ENCODE measurements at places on chromosomes 7 and 10. TPM values are rescaled to one million over a fixed set of nuclear protein-coding genes. Genes with fewer than 3 reads are reported as not detected.

DNA sequence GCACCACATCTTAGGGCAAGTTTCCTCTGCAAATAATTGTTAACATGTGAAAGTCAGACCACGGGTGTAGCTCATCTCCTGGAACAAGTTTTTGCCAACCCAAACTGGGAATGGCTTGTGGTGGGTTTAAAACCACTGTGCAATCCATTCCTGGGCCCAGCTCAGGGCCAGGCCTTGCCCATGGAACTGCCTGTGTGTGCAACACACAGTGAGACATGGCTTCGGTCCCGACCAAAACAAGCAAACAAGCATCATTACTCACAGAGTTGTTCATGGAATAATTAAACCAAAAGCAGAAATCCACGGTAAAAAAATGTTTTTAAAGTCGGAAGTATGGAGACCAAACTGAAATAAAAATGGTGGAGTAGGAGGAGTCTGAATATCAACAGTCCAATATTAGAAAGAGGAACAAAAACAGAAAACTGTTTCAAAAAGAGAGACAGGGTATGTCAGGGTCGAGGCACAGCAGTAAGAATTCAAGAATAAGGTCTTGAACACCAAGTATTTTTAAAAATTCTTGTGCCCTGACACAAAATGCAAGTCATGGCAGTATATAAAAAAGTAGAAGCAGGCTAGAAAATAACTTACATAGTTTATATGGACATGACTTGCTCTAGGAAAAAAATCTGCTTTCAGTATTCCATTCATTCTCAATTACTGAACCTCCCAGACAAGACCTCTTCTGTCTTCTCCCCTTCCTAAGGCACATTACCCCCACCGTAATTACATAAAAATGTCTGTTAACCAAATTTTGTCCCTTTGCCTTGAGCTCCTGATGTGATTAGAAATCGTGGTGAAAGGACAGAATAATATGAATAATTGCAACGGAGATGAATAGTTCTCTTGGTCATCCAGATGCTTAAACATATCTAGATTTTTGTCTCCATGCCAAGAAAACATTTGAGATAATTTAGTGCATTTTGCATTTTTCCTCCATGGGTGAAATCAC is 88.4 kb downstream of the FAS start:
- DNase-seq = no peak
- H3K27ac ChIP-seq = no peak overlapping the region
- H3K27me3 ChIP-seq = no peaks in the 10 kb centered on the region
- peaks cover 8% of the 10 kb centered on the region for H3K4me1 ChIP-seq
- H3K36me3 ChIP-seq = no peaks in the 10 kb centered on the region
- no peak overlapping the region for H3K4me3 ChIP-seq

DNA sequence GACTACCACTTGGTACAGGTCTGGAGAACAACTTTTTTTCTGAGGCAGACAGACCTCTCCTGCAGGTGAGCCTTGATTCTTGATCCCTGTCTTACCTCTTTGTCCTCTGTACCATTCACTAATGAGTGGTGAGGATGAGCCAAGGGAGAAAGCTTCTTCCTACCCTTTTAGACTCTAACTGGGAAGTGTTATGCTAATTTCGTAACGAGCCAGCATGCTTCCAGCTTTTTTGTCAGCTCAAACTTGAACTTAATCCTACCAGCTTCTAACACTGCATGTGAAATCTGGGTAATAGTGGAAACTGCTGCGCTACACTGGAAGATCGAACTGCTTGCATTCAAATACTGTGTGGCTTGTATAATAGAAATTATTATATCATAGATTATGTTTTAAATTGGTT is 87.0 kb downstream of the NEUROD6 start:
- no peaks in the 10 kb centered on the region for H3K36me3 ChIP-seq
- no peaks in the 10 kb centered on the region for H3K4me1 ChIP-seq
- DNase-seq = no peak
- H3K4me3 ChIP-seq = no peak overlapping the region
- no peak overlapping the region for H3K27ac ChIP-seq
- no peaks in the 10 kb centered on the region for H3K27me3 ChIP-seq

DNA sequence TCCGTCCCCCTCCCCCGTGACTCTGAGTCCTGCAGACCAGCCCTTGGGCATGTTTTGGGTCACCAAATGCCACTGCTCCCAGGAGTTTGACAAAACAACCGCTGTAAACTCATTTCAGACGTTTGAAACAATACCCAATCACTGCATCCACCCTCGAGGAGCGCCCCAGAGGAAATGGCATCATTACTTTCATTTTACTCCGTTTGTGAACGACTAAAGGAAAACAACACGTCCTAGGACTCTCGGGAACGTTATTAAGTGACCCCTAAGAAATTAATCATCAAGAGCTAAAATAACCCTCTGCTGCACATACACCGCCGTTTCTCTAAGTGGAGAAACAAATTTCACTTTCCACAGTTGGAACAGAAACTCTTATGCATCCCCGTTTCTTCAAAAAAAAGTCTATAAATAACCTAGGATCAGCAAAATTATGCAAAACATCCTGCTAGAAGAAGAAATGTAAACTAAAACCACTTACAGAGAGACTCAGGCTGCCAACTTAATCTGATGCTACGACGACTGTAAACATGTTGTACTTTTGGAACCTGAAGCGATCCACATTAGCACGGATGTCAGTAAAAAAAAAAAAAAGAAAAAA is 109.9 kb upstream of the EFCAB10 start:
- peak overlapping the region; percentile 53 for H3K4me3 ChIP-seq
- no peaks in the 10 kb centered on the region for H3K36me3 ChIP-seq
- H3K27ac ChIP-seq = peak overlapping the region; percentile 87
- no peak for DNase-seq

- peaks cover 14% of the 10 kb centered on the region for H3K27me3 ChIP-seq
- no peaks in the 10 kb centered on the region for H3K4me1 ChIP-seq
- H3K36me3 ChIP-seq = no peaks in the 10 kb centered on the region
- H3K4me3 ChIP-seq = no peak overlapping the region
- DNase-seq = peak; percentile 53
- no peak overlapping the region for H3K27ac ChIP-seq
Observed at GRCh38 chr7:156096771-156097538, 284.7 kb upstream of the SHH start.

The ERVW-1 gene
- polyA plus RNA-seq = not detected

GRCh38 chr7:134710854-134711624 is 64.4 kb downstream of the BPGM start:
- H3K36me3 ChIP-seq = no peaks in the 10 kb centered on the region
- peak overlapping the region; percentile 65 for H3K27ac ChIP-seq
- peaks cover 14% of the 10 kb centered on the region for H3K4me1 ChIP-seq
- H3K27me3 ChIP-seq = no peaks in the 10 kb centered on the region
- no peak overlapping the region for H3K4me3 ChIP-seq

GRCh38 chr7:156832195-156832877 is 60.6 kb downstream of the LMBR1 start:
- H3K36me3 ChIP-seq = peaks cover 39% of the 10 kb centered on the region
- H3K4me3 ChIP-seq = no peak overlapping the region
- no peak overlapping the region for H3K27ac ChIP-seq
- H3K4me1 ChIP-seq = peaks cover 7% of the 10 kb centered on the region

The PRLHR gene
- polyA plus RNA-seq = not detected

The LMBR1 gene
- polyA plus RNA-seq = 7.5 TPM

- no peak overlapping the region for H3K4me3 ChIP-seq
- H3K36me3 ChIP-seq = no peaks in the 10 kb centered on the region
- H3K4me1 ChIP-seq = no peaks in the 10 kb centered on the region
- no peaks in the 10 kb centered on the region for H3K27me3 ChIP-seq
- DNase-seq = no peak
Observed at GRCh38 chr7:43933902-43934560, 7.8 kb downstream of the UBE2D4 start.

- peaks cover 4% of the 10 kb centered on the region for H3K4me1 ChIP-seq
- H3K36me3 ChIP-seq = no peaks in the 10 kb centered on the region
- no peaks in the 10 kb centered on the region for H3K27me3 ChIP-seq
- DNase-seq = no peak
Observed at GRCh38 chr10:5575144-5575481, 50.4 kb downstream of the CALML3 start.

DNA sequence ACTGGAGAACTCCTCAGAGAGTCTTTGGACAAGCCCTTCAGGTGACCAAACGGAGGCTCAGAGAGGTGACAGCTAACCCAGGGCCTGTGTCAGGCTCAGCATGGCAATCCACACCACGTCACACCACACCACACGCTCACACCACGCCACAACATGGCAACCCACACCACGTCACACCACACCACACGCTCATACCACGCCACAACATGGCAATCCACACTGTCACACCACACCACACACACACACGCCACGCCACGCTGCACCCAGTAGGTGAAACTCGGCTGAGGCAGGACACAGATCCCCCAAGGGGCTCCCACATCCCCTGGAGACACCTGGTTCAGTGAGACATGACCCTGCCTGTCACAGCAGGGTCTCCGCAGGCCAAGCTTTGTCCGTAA is 107.3 kb downstream of the PDGFA start:
- no peaks in the 10 kb centered on the region for H3K36me3 ChIP-seq
- no peaks in the 10 kb centered on the region for H3K4me1 ChIP-seq
- no peak for DNase-seq
- peaks cover 31% of the 10 kb centered on the region for H3K27me3 ChIP-seq
- no peak overlapping the region for H3K4me3 ChIP-seq

The ZPBP gene
- not detected for polyA plus RNA-seq

GRCh38 chr7:5603241-5604140 is 178.0 kb downstream of the RNF216 start:
- no peak overlapping the region for H3K27ac ChIP-seq
- H3K27me3 ChIP-seq = no peaks in the 10 kb centered on the region
- H3K4me1 ChIP-seq = peaks cover 12% of the 10 kb centered on the region

DNA sequence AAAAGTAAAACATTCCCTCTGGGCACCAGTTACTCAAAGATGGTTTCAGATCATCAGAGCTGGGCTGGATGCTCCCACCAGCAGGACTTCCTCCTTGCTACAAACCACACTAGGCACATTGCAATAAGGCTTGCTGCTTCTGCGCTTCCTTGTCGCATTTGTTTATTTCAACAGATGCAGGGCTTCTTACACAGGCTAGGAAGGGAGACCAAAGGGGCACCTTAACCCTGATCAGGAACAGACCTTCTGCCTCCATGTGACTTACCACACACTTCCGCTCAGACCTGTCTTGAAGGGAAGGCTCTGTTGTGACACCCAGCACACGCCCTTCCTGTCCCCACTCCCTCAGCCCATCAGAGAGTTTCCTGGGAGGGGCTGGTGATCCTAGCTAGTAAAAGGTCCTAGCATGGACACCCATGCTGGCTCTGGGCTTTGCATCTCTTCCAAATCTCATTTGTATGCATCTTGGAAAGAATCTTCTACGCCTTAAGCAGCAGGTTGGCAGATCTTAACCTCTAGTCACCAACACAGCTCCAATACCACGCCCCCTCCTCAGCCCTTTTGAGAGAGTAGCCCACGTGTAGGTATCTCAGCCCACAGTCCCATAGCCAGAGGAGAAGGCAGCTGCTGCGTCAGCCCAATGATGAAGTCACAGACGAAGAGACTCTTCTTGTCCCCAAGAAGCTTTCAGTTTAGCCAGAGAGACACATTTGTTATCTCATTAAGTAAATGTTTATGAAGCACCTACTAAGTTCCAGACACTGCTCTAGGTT is 47.1 kb upstream of the SVIL start:
- H3K27me3 ChIP-seq = no peaks in the 10 kb centered on the region
- peaks cover 44% of the 10 kb centered on the region for H3K36me3 ChIP-seq
- H3K4me1 ChIP-seq = peaks cover 8% of the 10 kb centered on the region
- peak overlapping the region; percentile 36 for H3K27ac ChIP-seq

DNA sequence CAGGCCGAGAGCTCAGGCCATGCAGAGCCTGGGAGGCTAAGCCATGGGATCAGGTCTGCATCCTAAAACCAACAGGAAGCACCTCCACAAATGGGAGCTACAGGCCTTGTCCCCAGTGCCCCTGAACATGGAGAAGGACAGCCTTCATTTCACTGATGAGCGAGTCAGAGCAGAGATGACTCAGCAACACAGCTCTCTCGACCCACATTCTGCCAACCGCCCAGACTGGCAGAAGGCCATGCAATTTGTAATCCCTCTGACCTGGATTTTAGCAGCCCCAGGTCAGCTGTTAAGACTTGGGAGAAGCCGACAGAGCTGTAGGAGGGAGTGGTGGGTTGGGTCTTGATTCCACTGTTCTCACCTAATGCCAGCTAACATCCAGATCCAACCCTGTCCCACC is 25.5 kb downstream of the VOPP1 start:
- peaks cover 33% of the 10 kb centered on the region for H3K4me1 ChIP-seq
- DNase-seq = peak; percentile 62
- H3K36me3 ChIP-seq = no peaks in the 10 kb centered on the region
- H3K4me3 ChIP-seq = no peak overlapping the region
- no peak overlapping the region for H3K27ac ChIP-seq

The AGAP5 gene
- polyA plus RNA-seq = 2.0 TPM

DNA sequence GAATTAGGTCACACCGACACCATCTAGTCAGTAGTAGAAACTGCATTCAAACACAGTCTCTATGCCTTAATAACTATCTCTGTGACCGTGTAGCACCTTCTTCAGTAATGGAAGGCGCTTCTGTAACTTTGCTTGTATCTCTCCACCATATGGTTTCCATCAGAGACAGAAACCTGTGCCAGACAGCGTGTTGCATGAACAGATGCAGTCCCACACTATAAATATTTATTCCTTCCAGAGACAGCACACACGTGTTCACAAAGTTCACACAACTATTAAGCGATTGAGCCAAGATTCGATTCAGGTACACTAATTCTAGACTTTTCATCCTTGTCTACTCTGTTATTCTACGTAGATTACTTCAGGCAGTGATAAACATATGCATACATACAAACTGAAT is 873.9 kb upstream of the MBL2 start:
- H3K4me3 ChIP-seq = no peak overlapping the region
- no peaks in the 10 kb centered on the region for H3K27me3 ChIP-seq
- no peaks in the 10 kb centered on the region for H3K4me1 ChIP-seq
- no peak overlapping the region for H3K27ac ChIP-seq

- H3K4me3 ChIP-seq = no peak overlapping the region
- no peak for DNase-seq
- no peaks in the 10 kb centered on the region for H3K27me3 ChIP-seq
- H3K36me3 ChIP-seq = peaks cover 50% of the 10 kb centered on the region
- peaks cover 11% of the 10 kb centered on the region for H3K4me1 ChIP-seq
Observed at GRCh38 chr10:100976906-100977305, 7.6 kb downstream of the SEMA4G start.

GRCh38 chr10:78808736-78809367 is 259.9 kb upstream of the ZMIZ1 start:
- no peaks in the 10 kb centered on the region for H3K27me3 ChIP-seq
- H3K4me3 ChIP-seq = no peak overlapping the region
- H3K36me3 ChIP-seq = no peaks in the 10 kb centered on the region
- no peak overlapping the region for H3K27ac ChIP-seq
- peaks cover 7% of the 10 kb centered on the region for H3K4me1 ChIP-seq

GRCh38 chr7:134060874-134061273 is 66.3 kb upstream of the LRGUK start:
- DNase-seq = no peak
- H3K36me3 ChIP-seq = peaks cover 21% of the 10 kb centered on the region
- no peak overlapping the region for H3K4me3 ChIP-seq
- no peaks in the 10 kb centered on the region for H3K4me1 ChIP-seq
- no peaks in the 10 kb centered on the region for H3K27me3 ChIP-seq

The PCDH15 gene
- polyA plus RNA-seq = not detected
